ENCODE measurements at places on chromosomes 6 and 20.

- no peak for DNase-seq
Observed at GRCh38 chr6:69623357-69623756, 173.5 kb downstream of the LMBRD1 start.

GRCh38 chr6:19317431-19317986 is 519.7 kb upstream of the ID4 start:
- DNase-seq = no peak

GRCh38 chr20:15895560-15896084 is 677.6 kb downstream of the KIF16B start:
- DNase-seq = no peak

GRCh38 chr6:26021001-26021349 is 58.4 kb downstream of the TRIM38 start:
- no peak for DNase-seq

DNA sequence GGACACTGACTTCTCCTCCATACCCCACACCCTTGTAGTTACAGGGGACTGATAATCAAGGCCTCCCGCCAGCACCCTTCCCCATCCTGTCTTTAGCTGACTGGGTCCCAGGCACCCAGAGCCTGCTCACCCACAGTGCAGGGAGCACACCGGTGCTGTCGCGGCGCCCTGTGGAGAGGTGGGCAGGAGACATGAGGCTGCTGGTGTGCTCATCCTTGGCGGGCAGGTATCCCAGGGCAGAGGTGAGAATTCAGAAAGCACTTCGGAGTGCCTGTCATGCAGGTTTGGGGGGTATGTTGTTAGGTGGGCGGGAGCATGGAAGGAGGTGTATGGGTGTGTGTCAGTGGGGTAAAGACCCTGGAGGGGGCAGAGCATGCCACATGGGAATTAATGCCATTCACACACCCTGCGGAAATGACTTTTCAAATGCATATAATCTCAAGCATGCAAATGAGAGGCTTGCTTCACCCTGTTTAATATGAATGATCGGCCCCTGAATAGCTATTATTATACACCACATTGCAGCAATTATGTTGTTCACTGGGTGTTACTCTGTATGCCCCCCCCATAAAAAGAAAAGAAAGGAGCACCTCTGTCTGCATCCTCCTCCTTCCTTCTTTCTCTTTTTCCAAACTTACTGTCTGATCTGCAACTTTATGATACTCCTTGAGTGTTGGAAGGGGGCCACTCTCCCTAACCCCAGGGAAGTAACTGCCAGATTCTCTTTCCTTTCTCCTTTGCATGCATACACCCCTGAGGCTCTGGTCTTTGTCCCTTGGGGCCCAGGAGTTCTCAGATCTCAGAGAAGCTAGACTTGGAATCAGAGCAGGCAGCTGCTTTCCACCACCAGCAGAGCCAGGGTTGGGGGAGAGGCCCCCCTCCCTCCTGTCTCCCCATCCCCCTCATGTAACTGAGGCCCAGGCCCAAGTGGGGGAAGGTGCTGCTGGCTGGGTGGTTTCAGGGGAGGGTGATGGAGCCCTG is 16.0 kb downstream of the FOXP4 start:
- no peak for DNase-seq

- no peak for DNase-seq
Observed at GRCh38 chr6:86471791-86472190, 465.5 kb upstream of the HTR1E start.
